ENCODE measurements at places on chromosomes 5 and 9. TPM values are rescaled to one million over a fixed set of nuclear protein-coding genes. Genes with fewer than 3 reads are reported as not detected.

DNA sequence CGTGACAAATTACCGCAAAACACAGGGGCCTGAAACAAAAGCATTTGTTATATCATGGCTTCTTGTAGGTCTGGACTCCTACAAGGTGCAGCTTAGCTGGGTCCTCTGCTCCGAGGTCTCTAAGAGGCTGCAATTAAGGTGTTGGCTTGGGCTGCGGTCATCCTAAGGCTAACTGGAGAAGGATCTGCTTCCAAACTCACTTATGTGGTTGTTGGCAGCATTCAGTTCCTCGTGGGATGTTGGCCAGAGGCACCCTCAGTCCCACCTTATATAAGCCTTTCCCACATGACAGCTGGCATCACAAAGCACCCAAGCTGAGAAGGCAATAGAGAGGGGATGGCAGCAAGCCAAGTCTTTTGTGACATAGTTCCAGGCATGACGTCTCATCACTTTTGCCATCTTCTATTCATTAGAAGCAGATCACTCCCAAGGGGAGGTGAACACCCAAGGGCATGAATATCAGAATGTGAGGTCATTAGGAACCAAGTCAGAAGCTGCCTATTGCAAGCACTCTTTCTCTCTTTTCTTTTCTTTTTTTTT, 47.9 kb upstream of the ZBTB43 start:
- no peak for DNase-seq

DNA sequence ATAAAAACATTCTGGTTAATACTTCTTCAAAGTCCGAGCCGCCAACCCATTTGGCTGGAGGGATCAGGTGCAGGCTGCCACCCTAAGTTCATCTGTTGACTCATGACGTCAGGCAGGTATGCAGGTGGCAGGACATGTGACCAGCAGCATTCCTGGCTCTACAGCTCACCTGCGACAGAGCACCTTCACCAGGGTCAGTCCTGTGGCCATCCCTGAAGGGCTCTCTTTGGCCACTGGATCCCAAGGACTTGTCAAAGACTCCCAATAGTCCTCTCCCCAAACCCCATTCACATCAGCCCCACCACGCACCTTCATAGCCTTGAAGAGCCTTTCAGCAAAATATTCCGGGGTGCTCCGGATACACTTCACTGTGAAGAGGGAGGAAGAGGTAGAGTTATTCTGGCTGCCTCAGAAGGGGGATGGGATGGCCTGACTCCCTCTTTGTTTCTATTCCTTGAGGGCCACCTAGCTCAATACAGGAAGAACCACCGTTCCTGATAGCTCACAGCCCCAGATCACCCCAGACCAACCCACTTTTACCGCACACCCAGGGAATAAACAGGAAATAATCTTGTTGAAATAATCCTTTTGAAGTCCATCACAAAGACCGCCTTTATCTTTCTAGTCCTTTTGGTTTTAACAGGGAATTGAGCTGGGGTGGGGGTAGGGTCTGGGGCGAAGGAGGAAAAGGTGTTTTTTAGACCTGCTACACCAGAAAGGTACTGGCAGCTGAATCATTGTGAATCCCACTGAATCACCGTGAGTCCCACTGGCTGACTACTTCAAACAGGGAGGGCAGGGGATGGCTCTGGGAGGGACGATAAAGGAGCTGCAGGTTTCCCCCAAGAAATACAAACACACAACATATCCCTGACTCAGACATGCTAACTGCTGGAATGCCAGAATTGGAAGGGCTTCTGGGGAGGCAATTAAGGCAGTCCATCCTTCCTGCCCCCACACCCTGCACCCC, 26.4 kb downstream of the ANXA6 start:
- DNase-seq: no peak

Gene SPINK6
- not detected for polyA plus RNA-seq

GRCh38 chr9:128192601-128193371, 1.4 kb upstream of the CIZ1 start:
- DNase-seq: peak; percentile 86

- DNase-seq: no peak
Observed at GRCh38 chr5:177620560-177620959, 20.6 kb downstream of the B4GALT7 start.

Gene ZNF618
- polyA plus RNA-seq: 47.9 TPM

Gene ZFYVE16
- polyA plus RNA-seq: 102 TPM

DNA sequence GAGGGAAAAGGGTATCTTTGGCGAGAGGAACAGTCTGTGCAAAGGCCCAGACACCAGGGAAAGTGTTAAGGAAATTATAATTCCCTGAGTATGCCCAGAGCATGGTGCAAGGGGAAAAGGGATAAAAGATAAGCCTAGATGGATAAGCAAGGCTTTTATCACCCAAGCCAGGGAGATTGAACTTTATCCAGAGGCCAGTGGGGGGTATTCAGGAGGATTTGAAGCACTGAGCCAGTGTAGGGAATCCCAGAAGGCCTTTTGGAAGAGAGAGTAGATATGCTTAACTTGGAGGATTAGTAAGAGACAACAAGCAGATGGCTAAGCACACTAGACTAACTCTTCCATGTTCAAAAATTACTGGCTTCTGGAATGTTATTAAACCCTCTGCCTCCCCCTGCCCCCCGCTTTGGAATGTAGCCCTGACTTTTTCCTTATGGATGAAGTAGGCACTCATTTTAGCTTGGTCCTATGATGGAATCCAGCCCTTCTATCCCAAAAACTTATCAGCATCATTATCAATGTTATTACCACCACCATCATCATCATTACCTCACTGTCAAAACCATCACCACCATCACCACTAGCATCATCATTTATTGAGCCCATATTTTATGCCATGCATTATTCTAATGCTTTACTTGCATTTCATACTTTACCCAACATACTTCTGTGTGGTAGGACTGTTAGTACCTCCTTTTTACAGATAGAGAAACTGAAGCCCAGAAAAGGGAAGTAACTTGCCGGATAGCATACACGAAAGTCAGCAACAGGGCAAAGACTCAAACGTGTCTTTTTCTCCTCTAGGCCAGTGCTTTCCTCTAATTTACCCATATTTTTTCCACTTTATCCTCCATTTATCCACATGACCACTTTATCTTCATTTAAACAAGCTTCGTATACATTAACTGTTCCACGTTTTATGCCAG, 237.0 kb downstream of the PAPPA start:
- no peak for DNase-seq

DNA sequence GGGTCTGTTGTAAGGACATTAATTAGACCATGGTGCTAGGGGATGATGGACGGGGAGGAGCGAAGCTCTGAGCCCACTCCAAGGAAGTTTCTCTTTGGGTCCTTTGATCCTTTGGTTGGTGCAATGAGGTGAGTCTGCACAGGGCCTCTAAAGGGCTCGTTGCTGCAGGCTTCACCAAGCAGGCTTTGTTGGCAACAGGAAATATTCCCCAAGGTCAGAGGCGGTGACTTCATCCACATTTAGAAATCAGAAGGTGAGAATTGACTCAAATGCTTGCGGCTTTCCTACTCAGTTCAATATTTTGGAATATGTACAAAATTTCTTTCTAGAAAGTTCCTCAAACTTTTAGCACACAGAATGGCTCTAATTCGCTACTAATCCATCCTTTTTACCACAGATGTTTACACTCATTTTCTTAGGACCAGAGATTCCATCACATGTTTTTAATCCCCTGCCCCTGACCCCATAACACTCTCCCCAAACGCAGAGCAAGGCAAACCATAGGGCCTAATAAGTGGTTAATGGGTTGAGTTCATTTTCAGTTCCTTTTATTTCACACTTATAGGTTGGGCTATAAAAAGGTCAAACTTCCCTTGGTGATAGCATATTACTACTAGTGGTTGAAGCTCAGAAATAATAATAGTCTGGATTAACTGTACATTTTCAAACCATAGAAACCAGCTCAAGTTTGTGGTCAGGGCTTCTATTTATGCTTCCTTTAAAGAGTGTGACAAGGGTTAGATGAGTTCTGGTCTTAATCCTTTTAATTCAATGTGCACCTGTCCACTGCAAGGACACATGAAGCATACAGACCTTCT, 37.3 kb upstream of the TMEM252 start:
- DNase-seq: no peak

GRCh38 chr5:171010816-171011215, 149.0 kb downstream of the RANBP17 start:
- DNase-seq: no peak

- no peak for DNase-seq
Observed at GRCh38 chr9:72648324-72649126, 127.1 kb downstream of the TMC1 start.

DNA sequence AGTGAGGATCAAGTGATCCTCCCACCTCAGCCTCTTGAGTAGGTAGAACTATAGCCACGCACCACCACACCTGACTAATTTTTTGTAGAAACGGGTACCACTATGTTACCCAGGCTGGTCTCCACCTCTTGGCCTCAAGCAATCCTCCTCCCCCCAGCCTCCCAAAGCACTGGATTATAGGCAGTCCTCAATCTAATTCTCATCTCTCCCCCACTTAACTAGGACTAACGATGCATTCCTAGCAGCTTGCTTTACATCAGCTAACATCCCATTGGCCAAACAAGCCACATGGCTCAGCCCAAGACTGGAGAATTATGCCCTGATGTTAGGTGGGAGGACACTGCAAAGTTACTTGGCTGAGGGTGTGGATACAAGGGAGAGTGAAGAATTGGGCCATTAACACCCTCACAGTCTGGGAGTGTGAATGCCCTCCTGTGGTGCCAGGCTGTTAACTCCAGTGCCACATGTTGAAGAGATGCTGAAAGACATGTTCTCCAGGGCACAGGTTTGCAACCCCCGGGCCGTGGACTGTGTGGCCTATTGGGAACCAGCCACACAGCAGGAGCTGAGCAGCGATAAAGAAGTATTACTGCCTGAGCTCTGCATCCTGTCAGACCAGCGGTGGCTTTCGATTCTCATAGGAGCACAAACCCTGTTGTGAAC, 5.3 kb upstream of the ZNF367 start:
- DNase-seq: no peak

- DNase-seq: no peak
Observed at GRCh38 chr9:133953976-133954709, 38.0 kb downstream of the VAV2 start.

Gene EPB41L4B
- 17.4 TPM for polyA plus RNA-seq

GRCh38 chr9:136656795-136657611, 5.7 kb upstream of the EGFL7 start:
- DNase-seq: no peak

Gene SLC46A2
- 0.12 TPM for polyA plus RNA-seq

DNA sequence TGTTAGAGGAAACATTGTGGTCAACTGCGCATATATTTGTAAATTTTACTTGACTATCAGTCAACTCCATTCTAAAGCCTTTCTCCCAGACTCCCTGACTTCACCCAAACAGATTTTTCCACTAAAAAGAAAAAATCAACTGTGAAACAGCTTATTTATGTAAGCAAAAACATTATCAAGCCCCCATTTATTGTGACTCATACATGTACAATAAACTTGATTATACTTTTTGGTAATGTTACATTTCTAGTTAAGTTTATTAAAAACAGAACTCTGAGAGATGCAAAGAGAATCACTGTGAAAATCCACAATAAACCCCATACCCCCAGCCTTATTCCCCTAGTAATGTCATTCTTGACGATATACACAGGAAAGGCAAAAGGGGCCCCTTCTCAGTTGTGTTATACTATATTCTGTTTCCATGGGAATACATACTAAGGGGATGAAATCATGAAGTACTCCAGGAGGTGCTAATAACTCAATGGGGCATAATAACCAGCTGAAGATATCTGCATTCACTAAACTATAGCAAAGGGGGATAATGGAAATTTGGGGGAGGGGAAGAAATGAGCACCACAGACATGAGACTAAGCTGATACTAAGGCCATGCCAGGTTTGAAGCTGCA, 616.0 kb downstream of the ACTL7B start:
- no peak for DNase-seq

Gene TSSK1B
- 0.12 TPM for polyA plus RNA-seq

DNA sequence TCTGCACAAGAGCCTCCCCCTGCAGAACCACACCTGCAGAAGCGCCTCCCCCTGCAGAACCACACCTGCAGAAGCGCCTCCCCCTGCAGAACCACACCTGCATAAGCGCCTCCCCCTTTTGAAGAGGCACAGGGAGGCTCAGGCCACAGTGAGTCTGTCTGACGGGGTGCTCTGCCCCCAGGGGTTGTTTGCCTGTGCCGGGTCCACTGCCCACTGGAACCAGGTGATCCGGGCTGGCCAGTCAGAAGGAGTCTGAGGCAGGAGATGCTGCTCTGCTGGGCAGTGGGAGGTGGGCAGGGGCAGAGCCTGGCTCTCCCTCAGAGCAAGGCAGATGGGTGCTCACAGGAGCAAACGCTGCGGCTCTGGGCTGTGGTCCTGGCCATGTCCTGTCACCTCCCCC, 60.8 kb upstream of the RNU6ATAC start:
- DNase-seq: no peak

Gene IFNK
- polyA plus RNA-seq: not detected

GRCh38 chr5:170597109-170597751, 93.4 kb downstream of the KCNIP1 start:
- DNase-seq: no peak

Gene ACOT12
- 1.2 TPM for polyA plus RNA-seq

DNA sequence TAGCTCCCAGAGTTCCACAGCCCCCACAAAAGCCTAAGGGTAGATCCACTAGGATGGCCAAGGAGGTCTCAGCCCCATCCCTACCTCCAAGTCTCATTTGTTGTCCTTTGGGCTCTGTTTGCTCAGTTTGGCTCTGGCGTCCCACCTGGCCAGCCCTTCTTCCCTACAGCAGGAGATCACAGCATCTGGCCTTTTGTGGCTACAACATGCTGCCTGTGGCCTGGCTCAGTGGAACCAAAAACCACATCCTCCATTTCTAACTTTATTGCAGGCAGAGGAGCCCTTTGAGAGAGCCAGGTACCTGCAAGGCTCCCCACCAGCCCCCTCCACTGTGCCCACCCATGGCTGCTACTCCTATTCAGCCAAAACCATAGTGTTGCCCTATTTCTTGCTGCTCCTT, 11.4 kb downstream of the JADE2 start:
- no peak for DNase-seq

Gene ZNF367
- polyA plus RNA-seq: 12.7 TPM

GRCh38 chr5:143695244-143695864, 116.6 kb upstream of the HMHB1 start:
- DNase-seq: no peak

DNA sequence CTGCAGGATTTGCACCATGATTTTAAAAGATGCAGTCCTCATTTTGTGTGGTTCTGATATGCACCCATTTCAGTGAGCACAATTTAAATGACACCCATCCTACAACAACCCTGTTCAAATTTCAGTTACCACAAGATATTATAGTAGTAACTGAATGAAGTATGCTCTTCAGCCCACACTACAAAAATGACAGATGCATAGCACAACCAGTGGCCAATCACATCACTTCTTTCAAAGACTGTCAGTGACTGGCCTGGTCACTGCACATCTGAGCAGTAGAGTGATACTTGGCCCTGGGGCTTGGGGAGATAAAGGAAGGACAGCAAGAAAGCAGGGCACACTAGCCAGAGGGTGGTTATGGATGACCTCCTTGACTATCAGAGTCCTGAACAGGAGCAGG, 19.8 kb upstream of the IFNK start:
- DNase-seq: no peak

GRCh38 chr9:13717322-13718054, 438.0 kb upstream of the MPDZ start:
- no peak for DNase-seq

GRCh38 chr5:139699351-139699750, 51.2 kb downstream of the CXXC5 start:
- DNase-seq: no peak
